Activated CD4-positive, alpha-beta T cell treated with anti-CD3 and anti-CD28 coated beads, Interleukin-2, amount 50 U/mL, for 1 hour (primary cell): ENCODE measurements at places on chromosomes 7 and 10.

DNA sequence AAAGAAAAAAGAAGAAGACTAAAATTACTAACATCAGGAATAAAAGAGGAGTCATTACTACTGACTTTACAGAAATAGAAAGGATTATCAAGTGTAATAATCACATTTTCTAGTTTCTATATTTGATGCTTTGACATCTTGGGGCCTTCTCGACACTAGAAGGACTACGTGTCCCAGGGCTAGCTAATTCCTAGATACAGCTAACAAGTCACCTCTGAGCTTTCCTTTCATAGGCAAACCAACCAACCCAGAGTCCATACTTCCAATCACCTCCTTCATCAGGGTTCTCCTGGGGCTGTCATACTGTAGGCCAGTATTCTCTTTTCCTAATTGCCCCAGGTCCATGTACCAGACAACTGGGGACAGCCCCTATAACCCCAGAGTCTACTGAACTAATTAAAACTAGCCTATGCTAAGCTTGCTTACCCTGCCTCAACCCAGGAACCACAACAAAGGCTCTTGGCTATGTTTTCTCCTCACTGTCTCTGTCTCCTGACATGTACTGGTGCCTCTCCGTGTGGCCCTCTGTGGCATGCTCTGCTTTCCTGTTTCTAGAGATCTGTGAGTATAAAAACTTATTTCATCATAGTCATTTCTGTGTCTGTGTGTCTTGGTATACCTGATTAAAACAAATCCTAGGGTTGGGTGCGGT is 6.7 kb upstream of the PARP12 start:
- no peak for DNase-seq

DNA sequence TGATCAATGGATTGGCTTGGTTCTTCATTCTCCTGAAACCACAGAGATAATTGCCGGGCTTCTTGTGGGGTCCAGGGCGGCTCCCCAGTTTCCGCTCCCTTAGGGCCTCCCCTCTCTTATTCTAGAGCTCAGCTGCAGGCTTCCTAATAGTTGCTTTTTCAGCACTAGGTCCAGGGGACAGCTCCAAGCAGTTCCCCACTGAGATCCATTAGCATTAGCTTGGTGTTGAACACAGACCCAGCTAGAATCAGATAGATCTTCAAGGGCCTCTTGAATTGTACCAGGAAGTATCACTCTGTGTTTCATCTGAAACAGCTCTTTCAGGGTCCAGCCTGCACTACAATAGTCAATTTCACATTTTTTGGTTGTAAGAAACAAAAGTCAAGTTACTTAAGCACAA is 238.7 kb downstream of the SEC23IP start:
- no peak for DNase-seq

DNA sequence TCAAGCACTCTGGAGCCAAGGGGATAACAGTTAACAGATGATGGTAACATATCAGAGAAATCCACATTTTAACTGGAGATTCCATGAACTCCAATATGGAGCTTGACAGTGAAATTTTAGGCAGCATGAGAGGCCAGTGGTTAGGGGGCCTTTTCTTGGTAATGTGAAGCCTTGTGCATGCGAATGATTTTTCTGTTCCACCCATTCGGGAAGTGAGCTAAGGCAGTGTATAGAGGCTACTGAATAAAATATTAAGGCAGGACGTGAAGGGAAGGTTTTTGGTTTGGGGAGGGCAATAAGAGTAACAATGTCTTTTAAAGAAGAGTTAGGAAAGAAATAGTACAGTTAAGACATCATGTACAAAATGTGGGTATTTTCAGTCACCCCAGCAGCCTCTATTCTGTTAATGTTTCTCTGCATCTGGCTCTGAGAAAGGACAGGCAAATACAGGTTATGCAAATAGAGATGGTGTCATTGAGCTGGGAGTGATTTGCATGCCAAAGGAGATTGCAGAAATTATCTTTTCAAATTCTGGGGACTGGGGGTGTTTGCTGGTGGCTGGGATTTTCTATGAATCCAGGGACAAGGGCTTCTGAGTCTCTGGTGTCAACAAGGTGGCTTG is 6.8 kb upstream of the TAS2R60 start:
- DNase-seq = no peak

DNA sequence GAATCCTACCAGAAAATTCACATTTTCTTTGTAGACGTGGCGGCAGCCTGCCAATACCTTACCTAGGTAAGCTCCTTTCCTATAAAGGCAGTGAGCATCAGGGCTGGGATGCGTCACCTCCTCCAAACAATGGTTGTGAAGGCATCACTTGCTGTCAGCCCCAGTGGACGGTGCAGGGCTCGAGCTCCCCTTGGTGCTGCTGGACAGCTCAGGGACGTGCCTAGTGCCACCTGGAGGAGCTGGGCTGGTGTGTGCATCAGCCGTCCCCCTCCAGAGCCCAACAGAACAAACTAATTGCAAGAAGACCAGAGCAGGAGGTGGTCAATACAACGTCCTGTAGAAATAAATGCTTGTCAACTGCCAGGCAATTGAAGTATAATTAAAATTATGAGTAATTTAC is 517.5 kb upstream of the FOXK1 start:
- DNase-seq = no peak

- no peak for DNase-seq
These were observed 45.3 kb downstream of the PDLIM1 start for GRCh38 chr10:95245425-95246055.

- no peak for DNase-seq
These were observed 88.6 kb downstream of the SPAG6 start for GRCh38 chr10:22433875-22434274.

DNA sequence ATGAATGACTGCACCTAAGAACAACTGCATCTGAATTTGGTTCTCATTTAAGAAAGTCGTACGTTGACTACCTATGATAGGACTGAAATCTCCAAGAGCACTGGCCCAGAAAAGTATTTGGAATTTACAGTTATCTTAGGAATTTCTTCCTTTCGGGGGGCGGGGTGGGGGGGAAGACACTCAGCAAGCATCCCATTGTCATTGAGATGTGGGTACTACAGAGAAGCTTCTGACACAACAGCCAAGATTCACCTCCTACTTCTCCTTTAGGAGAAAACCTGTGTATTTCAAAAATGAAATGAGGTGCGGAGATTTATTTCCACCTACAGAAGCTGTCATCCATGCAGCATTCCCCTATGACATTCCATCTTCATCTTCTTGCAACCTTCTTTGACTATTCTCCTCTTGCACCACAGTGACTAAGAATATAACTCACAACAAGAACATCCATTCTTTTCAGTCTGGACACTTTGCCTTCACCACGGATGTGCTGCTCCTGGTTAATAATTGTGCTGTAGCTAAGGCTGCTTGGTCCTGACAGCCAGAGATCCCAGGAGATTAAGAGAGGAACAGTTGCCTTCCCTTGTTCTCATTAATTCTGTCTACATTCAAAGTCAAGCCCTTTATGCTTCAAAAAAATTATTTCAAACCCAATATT is 98.4 kb upstream of the FRMD4A start:
- DNase-seq = no peak

GRCh38 chr10:359093-359492 is 223.8 kb downstream of the ZMYND11 start:
- DNase-seq = no peak

DNA sequence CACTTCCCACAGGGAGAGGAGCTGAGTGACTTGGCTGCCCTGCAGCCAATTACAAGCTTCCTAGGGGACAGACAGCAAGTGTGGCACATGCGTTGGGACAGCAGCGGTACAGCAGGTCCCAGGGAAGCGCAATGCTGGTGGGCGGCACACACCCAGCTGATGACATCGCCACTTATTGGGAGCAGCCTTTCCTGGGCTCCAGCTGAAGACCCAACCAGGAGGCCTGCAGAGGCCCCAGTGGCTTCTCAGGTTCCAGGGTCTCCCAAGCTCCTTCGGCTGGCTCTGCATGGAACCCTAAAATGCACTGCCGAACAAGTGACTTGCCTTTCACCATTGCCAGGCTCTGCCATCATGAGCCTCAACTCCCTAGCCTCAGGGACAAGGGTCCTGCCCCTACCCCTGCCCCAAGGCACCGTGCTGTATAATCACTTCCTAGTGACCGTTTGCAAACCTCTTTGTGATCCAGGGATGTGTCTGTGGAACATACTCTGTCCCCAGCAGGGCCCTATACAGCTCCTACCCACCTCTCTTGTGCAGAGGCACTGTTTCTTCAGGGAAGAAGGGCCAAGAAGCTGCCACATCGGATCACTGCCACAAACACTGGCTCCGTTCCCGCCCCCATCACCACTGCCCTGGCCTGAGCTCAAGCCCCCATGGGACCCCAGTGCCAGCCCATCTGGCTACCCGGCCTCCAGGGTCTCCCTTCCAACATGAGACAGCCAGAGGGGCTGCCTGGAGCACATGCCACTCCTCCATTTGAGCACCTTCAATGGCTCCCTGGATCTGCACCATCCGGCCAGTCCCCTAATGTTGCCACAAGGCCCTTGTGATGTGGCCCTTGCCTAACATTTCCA is 19.3 kb upstream of the SLIT1 start:
- DNase-seq = no peak

- DNase-seq = no peak
These were observed 61.9 kb upstream of the MNX1 start for GRCh38 chr7:157072361-157072760.

GRCh38 chr7:46850563-46851330 is 731.2 kb downstream of the TNS3 start:
- DNase-seq = no peak

GRCh38 chr7:113793171-113793570 is 125.6 kb downstream of the PPP1R3A start:
- DNase-seq = no peak

DNA sequence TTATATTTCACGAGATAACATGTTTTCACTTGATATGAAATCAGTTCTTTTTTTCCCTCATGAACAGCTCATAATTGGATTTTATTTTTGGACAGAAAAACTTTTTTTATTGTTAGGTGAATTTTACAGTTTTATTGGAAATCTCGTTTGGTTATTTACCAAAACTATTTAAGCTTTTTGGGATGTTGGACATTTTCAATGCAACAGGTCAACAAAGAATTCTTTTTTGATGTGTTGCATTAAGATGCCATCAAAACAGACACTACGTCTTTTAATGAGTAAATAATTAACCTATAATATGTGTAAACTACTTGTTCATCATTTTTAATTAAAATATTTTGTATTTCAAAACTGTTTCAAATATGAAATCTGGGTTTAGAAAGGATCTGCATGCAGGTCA is 5.3 kb downstream of the KMT2E start:
- DNase-seq = no peak

DNA sequence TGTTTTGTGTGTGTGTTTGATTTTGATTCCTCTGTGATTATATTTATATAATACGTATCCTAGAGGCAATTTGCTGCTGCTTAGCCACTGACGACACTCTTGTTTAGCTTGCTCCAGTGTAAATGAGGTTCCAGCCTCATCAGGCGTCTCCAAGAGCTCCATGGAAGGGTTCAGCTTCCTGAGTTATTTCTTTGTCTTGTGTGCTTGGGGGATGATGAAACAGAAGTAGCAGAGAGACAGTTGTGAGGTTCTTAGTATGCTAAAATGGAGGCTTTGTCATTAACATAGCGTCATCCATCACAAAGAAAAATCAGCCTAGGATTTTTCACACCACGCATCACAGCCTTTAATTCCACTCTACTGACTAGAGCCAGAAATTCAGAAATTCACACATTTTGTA is 85.1 kb downstream of the KLF6 start:
- no peak for DNase-seq

GRCh38 chr10:102227050-102227449 is 951 bp downstream of the ELOVL3 start:
- DNase-seq = no peak

GRCh38 chr7:39429421-39429820 is 136.8 kb upstream of the YAE1 start:
- DNase-seq = no peak

DNA sequence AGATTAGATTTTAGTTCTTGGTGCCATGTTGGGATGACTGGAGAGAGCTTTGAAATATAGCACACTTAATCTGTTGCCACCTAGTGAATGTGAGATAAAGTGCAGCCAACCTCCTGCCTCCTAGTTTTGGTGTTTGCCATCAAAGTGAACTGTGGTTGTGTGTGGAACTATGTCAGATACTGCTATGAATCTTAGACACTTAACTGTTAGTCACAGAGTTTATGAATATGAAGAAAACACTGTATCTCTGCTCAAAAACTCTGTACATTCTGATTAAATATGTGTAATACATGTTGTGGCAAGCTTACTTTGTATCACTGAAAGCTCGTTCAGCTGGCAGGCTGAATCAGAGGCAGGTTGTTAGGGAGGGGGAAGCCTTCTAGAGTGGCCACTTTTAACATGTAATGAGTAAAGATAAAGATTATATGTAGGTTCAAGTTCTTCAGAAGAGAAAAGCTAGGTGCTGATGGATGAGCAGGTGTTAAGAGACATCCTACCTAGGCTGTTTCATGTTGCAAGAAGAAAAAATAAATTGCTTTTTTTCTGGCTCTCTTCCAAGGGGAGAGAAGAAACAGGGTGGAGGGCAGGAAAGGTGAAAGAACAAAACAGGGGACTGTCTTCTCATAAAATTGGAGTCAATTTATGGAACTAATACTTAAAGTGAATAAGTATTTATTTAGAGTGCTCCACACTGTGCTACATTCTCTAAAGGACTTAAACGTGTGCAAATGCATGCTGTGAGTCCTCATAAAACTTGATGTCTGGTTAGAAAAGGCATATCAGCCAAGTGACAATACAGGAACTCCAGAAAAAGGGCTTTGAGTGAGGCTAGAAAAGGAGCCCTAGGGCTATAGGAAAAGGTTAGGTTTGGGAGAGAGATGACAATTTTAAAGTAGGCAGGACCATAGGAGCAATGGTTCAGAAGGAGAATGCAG is 14.1 kb upstream of the LAMB1 start:
- DNase-seq = no peak

DNA sequence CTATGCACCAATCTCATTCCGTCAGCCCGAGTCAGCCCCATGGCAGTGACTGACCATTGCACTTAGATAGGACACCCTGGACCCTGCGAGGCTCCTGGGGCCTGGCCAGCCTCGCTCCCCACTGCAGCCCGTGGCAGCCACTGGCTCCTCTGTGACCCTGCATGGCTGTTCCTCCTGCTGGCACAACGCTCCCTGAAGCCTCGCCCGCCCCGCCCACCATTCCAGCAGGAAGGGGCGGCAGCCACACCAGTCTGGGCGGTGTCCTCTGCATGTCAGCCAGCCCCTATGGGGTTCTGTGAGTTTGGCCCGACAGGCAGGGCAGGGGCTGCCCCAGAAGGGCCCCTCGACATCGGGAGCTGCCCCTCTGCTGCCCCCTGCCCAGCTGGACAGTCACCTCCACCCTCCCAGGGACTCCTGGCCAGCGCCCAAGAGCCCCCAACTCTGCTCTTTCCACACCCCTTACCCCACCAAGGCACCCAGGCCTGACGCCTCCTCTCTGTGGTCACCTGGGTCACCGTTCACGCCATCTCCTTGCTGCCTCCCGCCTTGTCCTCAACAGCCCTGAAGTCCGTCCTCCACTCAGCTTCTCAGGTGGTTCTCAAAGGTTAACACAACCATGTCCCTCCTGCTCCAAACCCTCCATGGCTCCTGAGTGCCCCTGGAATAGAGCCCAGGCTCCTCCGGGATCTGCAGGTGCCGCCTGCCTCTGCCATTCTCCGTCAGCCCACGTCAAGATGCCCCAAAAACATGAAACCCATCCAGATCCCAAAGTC is 103.5 kb downstream of the MICALL2 start:
- DNase-seq = no peak

GRCh38 chr10:64419461-64419860 is 898.3 kb downstream of the REEP3 start:
- no peak for DNase-seq

- no peak for DNase-seq
These were observed 243.9 kb upstream of the MKLN1 start for GRCh38 chr7:131083781-131084180.
